ENCODE measurements at places on chromosomes 4 and X. TPM values are rescaled to one million over a fixed set of nuclear protein-coding genes. Genes with fewer than 3 reads are reported as not detected.
A peak's percentile ranks its signal among the peaks of the same experiment; 100 is the strongest.

Gene EFNB1
- total RNA-seq = 4.7 TPM

Gene LANCL3
- total RNA-seq = 2.7 TPM

Gene REELD1
- total RNA-seq = 2.2 TPM

Gene TCEANC
- total RNA-seq = 13.4 TPM

Gene TMEM156
- total RNA-seq = 16.8 TPM

Gene GPR50
- total RNA-seq = not detected

Gene SH2D1A
- total RNA-seq = 73.6 TPM

Gene CT45A10
- total RNA-seq = not detected

GRCh38 chr4:24240655-24241054, 343.7 kb downstream of the DHX15 start:
- DNase-seq = no peak

GRCh38 chr4:141435446-141436225, 200.7 kb upstream of the IL15 start:
- no peak for DNase-seq

DNA sequence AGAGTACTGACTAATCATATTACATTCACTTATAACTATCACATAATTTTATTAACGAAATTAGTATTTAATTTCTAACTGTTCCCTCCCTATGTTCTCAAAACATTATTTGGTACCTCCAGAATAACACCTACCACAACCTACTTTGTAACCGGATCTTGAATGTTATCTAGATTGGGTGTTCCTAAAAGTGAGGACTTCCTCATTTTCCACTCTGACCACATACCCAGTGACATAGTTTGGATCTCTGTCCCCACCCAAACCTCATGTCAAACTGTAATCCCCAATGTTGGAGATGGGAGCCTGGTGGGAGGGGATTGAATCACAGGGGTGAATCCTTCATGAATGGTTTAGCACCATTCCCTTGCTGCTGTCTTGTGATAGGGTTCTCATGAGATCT, 21.8 kb downstream of the NR3C2 start:
- no peak for DNase-seq

DNA sequence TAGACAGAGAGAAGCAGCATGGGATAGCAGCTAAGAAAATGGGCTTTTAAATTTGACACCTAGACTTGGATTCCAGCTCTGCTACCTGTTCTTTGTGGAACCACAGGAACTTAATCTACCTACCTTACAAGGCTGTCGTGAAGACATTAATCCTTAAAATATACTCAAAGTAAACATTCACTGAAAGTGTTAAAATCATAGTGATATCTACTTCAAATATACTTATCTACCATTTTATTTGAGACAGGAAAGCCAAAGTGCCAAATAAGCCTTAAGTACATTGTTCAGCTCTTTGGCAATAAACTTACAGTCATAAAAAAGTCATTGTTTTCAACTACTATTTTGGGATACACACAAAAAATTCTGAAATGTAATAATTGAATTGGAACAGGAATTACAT, 295.0 kb upstream of the PITX2 start:
- no peak for DNase-seq

DNA sequence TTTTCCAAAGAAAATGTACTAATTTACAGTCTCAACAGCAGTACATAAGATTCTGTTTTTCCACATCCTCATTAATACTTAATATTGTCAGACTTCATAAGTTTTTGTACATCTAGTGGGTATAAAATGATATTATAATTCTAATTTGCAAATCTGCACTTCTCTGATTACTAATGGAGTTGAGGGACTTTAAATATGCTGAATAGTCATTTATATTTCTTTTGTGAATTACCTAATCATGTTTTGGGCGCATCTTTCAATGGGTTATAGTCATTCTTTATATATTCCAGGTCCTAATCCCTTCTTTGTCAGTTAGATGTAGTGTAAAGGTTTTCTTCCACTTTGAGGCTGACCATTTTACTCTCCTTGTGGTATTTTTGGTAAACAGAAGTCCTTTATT, 96.1 kb downstream of the KDR start:
- no peak for DNase-seq

DNA sequence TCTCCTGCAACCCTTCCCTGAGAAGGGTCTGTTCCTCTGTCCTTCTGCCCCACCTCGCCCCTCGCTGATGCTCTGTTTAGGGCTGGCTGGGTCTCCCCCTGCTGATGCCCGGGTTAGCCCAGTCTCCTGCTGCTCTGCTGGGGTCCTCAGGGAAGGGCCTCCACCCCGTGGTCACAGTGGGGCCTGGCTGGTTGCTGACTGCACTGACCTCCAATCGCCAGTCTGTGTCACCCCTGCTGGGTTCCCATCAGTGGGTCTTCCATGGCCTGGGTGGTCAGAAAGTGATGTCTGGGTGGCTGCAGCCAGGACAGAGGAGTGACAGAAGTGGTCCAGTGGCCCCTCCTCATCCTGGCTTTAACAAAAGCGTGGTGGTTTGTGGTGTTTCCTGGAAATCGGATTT, 44.7 kb downstream of the EVC start:
- no peak for DNase-seq

DNA sequence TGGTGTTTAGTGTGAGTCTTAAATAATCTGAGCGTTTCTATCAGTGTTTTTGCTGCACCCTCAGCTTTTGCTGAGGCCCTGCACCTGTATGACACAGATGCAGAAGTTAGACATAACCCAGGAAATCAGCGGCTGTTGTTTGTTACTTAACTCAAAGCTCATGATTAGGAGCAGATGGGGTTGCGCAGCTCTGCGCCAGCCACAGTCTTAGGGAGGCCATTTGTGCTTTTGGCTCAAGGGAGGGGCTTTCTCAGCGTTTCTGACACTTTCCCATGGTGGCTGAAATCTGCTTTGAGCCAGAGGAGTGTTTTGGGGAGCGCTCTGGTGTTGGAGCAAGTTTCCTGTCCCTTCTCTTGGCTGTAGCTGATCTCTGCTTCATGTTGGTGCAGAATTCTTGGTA, 433.8 kb downstream of the NAF1 start:
- DNase-seq = no peak

DNA sequence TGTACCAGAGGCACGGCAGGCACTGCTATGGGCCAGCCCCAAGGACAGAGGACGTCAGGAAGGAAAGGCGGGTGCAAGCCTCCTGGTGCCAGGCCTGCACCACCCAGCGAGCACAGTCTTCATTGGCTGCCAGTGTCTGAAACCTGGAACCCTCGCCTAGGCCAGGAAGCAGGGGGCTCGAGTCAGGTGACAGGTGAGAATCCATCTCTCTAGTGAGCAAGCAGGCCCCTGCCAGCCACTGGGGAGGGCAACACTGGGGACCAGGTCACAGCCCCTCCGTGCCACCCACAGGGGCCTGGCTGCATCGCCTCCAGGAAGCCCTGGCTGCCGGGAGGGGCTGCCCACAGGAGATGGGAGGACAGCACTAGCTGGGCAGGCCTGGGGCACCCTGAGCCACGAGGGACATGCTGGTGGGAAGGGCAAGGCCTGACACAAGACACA, 6.9 kb upstream of the HAUS3 start:
- peak; percentile 14 for DNase-seq

GRCh38 chr4:44646151-44646550, 5.3 kb downstream of the YIPF7 start:
- DNase-seq = no peak

GRCh38 chr4:74112399-74113105, 13.6 kb upstream of the CXCL2 start:
- DNase-seq = no peak

DNA sequence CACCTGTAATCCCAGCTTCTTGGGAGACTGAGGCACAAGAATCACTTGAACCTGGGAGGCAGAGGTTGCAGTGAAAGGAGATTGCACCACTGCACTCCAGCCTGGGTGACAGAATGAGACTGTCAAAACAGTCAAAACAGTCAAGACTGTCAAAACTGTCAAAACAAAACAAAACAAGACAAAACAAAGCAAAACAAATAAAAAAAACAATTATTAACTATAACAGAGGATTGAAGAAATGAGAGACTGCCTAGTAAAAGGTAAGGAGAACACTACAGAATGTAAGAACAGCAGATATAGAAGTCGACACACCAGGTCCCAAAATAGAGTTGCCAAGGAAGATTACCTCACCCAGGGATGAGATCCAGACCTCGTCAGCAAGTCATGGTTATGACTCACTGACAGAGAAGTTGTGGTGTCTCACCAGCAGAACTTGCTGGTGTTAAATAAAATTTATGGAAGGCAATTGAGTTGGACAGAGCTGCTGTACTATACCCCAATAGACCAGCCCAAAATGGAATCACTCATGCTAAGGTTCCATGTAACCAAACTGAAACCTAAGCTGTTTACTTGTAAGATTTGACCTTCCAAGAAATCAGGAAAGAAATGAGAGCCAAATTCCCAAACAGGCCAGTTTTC, 32.1 kb upstream of the GK start:
- DNase-seq = no peak

DNA sequence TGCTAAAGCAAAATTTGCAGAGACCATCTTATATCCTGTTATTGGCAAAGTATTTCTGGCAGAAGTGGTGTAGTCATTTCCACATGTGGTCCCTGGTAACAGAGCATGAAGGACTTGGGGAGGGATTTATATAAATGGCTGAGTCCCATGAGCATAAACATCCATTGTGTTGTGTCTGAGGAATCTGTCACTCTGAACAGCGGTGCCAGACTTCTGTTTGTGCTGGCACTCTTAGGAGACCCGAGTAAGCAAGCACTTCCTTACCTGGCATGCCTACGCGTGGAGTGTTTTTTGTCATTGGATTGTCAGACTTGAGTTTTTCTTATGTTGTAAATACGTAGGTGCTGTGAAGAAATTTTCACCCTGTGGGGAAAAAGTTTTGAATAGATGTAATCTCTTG, 285.9 kb downstream of the ARHGAP10 start:
- no peak for DNase-seq

- DNase-seq = no peak
Observed at GRCh38 chrX:914206-914605, 283.6 kb downstream of the SHOX start.
